ENCODE measurements at places on chromosomes 7 and 10.

DNA sequence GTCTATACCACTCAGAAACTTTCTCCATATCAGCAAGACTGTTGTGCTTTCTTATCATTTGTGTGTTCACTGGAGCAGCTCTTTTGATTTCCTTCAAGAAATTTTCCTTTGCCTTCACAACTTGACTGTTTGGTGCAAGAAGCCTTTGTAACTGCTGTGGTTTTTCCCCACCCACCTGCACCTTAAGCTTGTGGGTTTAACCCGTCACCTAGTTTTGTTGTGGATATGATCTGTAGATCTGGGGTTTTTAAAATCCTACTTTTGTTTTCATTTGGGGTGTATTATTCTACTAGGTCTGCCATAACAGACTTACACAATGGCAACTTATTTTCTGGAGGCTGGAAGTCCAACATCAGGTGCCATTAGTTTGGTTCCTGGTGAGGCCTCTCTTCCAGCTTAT is 30.5 kb upstream of the CHST3 start:
- no peak for DNase-seq

- DNase-seq: no peak
Observed at GRCh38 chr10:63494951-63495350, 26.2 kb upstream of the REEP3 start.

DNA sequence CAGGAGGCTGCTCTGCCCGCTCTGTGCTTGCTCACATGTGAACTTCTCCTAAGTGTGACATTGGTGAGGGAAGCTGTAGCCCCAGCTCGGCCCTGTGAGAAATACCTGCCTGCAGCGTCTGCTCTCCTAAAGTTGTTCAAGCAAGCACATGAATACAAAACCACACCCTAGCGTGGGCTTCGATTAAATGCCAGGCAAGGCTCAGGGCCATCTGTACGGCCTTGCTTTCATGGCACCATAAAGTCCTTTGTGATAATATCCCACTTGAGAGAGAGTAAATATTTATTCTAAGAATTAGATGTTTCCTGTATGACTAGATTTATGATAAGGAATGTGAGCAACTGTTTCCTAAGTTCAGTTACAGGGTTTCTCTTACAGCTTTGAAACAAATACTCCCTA is 262.8 kb upstream of the KLF14 start:
- DNase-seq: peak; percentile 41

DNA sequence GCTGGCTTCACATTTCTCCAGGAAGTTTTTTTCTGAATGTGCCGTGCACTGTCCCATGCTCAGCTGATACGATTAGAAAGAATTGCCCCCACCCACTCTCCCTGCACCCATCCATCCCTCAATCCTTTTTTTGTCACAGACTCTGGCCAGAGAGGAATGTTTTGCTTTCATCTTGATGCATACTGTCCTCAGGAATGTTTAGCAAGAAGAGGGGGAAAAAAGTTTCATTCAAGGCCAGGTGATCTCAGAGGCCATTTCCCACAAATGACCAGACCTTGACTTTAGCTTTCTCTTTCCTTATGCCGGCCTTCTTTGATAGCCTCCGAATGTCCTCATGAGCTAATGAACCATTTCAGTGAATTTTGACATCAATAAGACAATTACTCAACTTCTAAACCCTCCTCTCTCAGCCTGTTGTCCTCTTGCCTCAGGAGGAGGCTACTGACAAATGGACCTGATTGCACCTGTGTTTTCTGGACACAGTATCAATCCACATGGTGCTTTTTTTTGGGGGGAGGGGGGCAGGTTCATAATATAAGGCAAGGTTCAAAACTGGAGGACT is 105.0 kb upstream of the KLF6 start:
- peak; percentile 97 for DNase-seq

DNA sequence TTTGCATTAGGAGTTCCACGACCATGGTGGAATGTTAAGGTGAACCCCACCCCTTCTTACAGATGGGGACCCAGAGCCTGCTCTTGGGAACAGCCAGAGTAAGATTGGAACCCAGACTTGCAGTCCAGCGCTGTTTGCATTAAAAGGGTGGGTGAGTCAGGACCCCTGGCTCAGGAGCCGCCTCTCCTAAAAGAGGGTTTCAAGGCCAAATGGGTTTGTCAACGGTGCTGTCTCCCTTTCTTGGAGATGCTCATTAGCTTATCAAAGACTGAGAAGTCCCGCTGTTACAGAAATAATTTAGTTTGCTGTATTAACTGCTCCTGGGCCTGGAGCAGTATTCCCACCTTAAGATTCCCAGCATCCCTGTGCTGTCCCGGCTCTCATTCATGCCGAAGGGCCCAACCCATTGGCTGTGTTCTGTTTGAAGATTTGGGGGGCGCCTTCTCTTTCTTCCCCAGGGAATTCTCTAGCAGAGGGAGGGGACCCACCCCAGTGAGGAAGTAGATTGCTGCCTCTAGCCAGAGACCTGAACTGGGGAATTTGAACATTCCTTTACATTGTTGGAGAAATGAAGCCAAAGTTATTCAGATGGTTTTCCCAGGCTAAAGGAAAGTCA is 1.8 kb downstream of the MARVELD1 start:
- DNase-seq: no peak

All from kidney glomerular epithelial cell (primary cell).